RWPE2 (cell line): ENCODE measurements at places on chromosomes 3 and 15.
A peak's percentile ranks its signal among the peaks of the same experiment; 100 is the strongest.

DNA sequence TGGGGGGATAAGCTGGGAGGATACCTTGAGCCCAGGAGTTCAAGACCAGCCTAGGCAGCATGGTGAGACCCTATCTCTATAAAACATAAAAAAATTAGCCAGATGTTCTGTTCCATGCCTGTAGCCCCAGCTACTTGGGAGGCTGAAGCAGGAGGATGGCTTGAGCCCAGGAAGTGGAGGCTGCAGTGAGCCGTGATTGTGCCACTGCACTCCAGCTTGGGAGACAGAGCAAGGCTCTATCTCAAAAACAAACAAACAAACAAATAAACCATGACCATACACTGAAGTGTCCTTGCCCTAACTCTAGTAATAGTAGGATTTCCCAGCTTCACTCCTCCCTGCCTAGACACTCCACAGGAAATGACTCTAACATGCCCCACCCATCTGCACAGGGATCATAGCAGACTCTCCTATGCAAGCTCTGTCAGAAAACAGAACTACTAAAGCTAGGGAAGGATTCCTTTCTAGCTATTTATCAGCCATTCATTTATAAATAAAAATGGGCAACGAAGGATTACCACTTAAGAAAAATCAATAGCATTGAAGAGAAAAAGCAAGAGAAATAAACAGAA lies 4.6 kb downstream of the ERICH6 start:
- peaks cover 2% of the 10 kb centered on the region for H3K4me1 ChIP-seq
- H3K27me3 ChIP-seq, result no peaks in the 10 kb centered on the region
- no peak for DNase-seq
- no peak overlapping the region for H3K4me3 ChIP-seq
- H3K36me3 ChIP-seq, result no peaks in the 10 kb centered on the region
- no peak overlapping the region for H3K27ac ChIP-seq

- H3K4me3 ChIP-seq, result no peak overlapping the region
- H3K27ac ChIP-seq, result no peak overlapping the region
- H3K27me3 ChIP-seq, result no peaks in the 10 kb centered on the region
- no peak for DNase-seq
- peaks cover 36% of the 10 kb centered on the region for H3K36me3 ChIP-seq
These were observed 14.3 kb downstream of the SIAH2 start for GRCh38 chr3:150748684-150749047.

DNA sequence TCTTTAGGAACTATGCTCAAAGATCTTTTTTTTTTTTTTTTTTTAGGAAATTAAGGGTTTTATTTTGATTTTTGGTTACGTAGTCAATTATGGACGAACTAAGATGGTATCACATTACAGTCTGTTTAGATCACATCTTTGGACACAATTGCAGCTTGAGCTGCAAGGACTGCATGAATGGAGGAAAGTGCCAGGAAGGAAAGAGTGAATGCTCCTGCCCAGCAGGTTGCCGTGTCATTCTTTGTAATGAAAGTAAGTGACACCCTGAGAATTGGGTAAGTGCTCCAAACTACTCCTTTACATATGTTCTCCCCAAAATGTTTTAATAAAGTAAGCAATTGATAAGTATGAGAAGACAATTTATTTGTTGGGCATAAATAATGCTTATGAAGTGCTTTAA lies 716.5 kb upstream of the GOLIM4 start:
- no peak for DNase-seq
- no peaks in the 10 kb centered on the region for H3K36me3 ChIP-seq
- no peaks in the 10 kb centered on the region for H3K4me1 ChIP-seq
- H3K27me3 ChIP-seq, result no peaks in the 10 kb centered on the region
- no peak overlapping the region for H3K27ac ChIP-seq
- H3K4me3 ChIP-seq, result no peak overlapping the region

- no peaks in the 10 kb centered on the region for H3K27me3 ChIP-seq
- peak overlapping the region; percentile 78 for H3K27ac ChIP-seq
- H3K4me3 ChIP-seq, result no peak overlapping the region
- H3K36me3 ChIP-seq, result 0 out of 2 replicates have a peak, but pooled peaks cover 3% of the 10 kb centered on the region
- DNase-seq, result peak; percentile 74
- peaks cover 51% of the 10 kb centered on the region for H3K4me1 ChIP-seq
These were observed 490.2 kb downstream of the IGSF11 start for GRCh38 chr3:118544458-118544857.

GRCh38 chr3:148756311-148756710 lies 58.6 kb downstream of the AGTR1 start:
- H3K27me3 ChIP-seq, result no peaks in the 10 kb centered on the region
- no peak for DNase-seq
- no peak overlapping the region for H3K27ac ChIP-seq
- no peaks in the 10 kb centered on the region for H3K36me3 ChIP-seq
- H3K4me3 ChIP-seq, result no peak overlapping the region
- no peaks in the 10 kb centered on the region for H3K4me1 ChIP-seq

DNA sequence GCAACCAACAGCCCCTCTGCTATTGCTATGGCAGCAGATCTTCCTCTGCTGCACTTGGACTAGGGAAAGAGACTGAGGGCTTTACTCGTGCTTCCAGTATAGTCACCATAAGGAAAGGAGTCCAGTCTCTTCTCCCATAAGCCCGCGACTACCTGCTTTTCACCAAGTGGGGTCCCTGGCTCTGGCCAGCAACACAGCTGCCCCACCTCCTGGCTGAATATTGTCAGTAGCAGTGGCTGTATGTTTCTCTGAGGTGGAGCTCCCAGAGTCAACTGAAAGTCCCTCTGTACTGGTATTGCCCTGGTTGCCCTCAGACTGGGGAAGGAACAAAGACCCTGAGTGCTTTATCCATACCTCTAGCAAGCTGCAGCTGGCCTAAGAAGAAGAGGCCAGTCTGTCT lies 719.6 kb downstream of the SQOR start:
- DNase-seq, result no peak
- H3K4me3 ChIP-seq, result no peak overlapping the region
- no peaks in the 10 kb centered on the region for H3K27me3 ChIP-seq

DNA sequence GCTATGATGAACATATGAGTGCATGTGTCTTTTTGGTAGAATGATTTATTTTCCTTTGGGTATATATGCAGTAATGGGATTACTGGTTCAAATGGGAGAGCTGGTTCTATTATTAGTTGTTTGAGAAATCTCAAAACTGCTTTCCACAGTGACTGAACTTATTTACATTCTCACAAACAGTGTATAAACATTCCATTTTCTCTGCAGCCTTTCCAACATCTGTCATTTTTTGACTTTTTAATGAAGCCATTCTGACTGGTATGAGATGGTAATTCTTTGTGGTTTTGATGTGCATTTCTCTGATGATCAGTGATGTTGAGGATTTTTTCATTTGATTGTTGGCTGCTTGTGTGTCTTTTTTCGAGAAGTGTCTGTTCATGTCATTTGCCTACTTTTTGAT lies 1124.2 kb downstream of the NAALADL2 start:
- H3K27me3 ChIP-seq, result no peaks in the 10 kb centered on the region
- no peak for DNase-seq
- H3K27ac ChIP-seq, result no peak overlapping the region
- H3K4me1 ChIP-seq, result no peaks in the 10 kb centered on the region
